Hematopoietic multipotent progenitor cell treated with erythropoietin and hydrocortisone succinate and interleukin-3 and kit ligand, for 17 days (in vitro differentiated cells): ENCODE measurements at places on chromosomes 13 and 19.

DNA sequence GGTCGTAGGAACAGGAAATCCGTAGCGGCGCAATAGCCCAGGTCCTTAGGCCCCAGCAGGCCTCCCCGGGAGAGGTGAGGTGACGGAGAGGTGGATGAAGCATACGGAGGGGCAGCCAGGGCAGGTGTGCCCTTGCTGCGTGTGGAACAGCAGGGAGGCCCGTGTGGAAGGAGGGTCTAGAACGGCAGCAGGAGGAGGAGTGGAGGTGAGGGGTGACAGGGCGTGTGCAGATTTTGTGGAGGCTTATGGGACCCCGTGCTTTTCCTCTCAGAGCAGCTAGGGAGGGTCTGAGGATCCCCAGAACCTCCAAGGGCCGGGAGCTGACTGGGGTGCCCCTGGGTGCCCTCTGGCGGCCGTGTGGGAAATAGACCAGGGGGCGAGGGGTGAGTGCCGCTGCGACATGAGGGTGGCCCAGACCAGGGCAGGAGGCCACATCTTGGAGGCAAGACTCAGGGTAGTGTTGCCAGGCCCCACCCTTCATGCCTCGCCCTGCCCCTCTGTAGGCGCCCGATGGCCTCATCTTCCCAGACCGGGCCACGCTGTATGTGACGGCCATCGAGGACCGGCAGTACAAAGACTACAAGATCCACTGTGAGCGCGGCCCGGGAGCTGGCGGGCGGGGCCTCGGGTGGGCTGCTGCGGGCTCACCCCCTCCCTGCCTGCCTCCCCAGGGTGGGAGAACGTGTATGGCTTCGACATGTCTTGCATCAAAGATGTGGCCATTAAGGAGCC is 5.0 kb upstream of the ADM5 start:
- peak; percentile 20 for DNase-seq

DNA sequence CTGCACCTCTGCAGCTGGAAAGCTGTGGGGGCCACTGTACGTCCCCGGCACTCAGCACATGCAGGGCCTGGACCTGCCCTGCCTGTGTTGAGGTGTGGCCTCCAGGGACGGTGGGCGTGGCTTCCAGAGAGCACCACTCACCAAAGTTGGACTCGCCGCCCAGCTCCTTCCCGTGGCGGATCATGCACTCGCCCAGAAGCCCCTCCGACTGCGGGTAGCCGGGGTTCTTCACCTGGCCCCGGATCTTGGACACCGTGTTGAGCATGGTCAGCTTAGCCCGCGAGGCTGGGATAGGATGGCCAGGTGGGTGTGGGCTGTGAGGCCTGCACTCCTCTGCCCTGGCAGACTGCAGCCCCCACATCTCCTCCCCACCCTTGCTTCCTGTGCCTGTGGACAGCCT is 22.0 kb downstream of the MPND start:
- DNase-seq: peak; percentile 44

- DNase-seq: no peak
Measured at GRCh38 chr13:27442797-27443196, 7.6 kb downstream of the MTIF3 start.

DNA sequence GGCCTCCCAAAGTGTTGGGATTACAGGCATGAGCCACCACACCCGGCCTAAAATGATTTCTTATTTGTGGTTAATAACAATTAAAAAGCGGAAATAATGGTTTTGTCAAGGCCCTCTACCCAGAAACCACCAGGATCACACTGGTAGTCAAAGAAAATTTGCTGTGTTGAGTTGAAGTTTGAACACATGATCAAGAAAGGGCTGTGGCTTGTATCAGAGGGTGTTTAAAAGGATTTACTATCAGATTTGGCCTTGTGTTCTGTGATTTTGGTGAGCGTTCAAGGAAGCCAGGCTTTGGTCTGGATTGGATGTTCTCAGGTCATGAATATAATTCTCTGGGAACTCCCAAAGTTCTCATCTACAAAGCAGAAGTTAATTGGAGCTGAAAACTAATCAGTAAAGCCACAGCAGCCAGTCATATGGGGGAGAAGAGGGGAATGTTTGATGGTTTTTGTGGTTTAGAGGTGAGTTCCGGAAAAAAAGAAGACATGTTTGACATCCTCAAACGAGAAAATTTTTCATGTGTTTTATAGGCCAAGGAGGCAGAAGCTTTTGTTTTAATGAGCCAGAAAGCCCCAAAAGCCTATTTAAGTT is 10.6 kb upstream of the ZNF556 start:
- no peak for DNase-seq

DNA sequence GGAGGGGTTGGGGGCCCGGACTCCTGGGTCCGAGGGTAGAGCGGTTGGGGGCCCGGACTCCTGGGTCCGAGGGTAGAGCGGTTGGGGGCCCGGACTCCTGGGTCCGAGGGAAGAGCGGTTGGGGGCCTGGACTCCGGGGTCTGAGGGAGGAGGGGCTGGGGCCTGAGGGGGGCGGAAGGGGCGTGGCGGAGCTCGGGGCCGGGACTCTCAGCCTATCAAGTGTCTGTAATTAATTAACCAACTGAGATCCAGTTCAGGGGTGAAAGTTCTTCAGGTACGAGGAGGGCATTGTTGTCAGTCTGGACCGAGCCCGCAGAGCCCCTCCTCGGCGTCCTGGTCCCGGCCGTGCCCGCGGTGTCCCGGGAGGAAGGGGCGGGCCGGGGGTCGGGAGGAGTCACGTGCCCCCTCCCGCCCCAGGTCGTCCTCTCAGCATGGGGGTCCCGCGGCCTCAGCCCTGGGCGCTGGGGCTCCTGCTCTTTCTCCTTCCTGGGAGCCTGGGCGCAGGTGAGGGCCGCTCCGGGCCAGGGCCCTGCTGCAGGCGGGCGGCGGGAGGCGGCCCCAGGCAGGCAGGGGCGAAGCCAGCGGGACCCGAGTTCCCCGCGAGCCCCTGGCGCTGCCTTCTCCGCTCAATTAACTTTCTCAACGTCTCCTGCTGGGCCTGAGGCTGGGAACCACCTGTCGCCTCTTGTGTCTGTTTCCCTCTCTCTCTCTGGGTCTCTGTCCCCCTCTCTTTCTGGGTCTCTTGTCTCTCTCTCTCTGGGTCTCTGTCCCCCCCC is 697 bp downstream of the FCGRT start:
- DNase-seq: no peak

- peak; percentile 60 for DNase-seq
Measured at GRCh38 chr13:28058866-28059613, 41.3 kb downstream of the FLT3 start.

- no peak for DNase-seq
Measured at GRCh38 chr13:94537740-94538630, 58.0 kb downstream of the TGDS start.

GRCh38 chr19:1094655-1094977 is 559 bp downstream of the POLR2E start:
- no peak for DNase-seq

DNA sequence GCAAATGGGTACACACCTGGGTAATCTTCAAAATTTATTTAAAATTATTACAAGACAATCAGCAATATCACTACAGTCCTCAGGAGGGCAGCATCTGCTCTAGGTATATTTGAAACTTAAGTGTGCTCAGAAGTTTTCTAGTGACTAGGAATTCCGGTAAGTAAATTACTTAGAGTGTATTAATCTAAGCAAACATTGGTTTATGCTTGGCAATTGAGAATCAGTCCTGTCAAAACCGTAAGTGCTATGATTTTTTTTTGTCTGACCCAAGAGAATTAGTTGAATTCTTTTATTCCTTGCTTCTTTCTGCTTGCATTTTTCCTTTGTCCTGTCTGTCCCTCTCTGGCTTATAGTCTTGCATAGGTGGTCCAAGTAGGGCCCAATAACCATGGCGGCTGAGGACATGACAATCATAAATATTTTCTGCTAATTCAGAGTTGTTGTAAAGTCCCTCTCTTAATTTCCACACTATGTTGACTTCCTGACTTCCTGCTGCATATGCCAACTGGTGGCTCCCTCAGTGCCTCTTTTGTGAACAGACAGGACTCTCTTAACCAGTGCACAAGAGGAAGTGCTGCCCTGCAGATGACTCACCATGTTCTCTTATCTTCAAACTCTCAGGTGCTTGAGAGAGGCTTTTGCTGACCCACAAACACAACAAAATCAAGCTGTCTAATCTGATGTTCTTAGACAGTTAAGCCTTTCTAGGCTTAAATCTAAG is 82.2 kb downstream of the SLAIN1 start:
- DNase-seq: no peak

DNA sequence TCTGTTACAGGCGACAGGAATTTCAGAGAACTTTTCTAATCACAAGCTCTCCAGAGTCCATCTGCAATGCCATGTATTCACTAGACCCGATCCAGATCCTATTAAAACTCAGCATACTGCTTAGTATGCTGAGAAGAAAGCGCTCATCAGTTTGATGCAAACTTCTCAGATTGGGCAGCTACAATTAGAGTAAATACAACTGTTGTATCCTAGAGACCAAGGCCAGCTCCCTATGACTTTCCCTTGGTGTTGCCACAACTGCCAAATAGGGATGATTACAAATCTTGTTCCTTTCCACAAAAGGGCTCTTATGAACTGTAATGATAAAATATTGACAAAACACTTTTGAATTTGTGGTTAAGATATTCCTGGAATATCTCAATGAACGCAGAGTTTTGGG is 191.2 kb downstream of the SPRY2 start:
- no peak for DNase-seq

- DNase-seq: no peak
Measured at GRCh38 chr19:33399745-33400681, 26.5 kb downstream of the CEBPG start.

DNA sequence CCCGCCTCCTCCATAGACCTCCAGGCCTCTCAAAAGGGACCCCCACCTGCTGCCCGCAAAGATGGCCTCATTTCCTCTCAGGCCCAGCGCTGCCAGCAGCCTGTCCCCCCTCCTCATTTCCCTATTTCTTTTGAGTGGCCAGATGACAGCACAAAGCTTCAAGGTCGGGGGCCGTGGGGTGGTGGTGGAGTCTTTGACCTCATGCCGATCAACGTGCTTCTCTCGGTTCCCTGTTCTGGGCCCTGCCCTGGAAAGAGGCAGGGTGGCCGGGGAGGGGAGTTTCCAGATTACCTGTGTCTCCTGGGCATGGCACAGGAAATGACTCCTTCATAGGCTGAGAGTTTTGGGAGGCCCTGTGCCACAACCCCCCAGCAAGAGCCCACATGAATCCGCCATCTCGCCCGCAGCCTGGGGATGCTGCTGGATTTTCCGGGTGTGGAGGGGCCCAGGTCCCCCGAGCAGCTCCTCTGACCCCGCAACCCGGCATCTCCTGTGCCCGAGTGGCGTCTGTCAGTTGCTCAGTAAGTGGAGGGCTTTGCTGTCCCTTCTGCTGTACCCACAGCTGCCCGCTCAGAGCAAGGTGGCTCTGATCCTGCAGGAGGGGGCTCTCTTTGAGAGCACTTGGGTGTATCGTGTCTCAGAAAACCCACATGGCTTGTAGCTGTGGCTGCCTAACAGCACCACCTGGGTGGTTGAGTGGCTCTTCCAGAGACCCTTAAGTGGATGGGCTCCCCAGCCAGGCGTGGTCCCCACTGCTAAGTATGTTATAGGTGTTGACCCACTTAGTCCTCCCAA is 139.4 kb downstream of the SIPA1L3 start:
- DNase-seq: no peak

GRCh38 chr19:2371656-2372055 is 11.6 kb downstream of the TMPRSS9 start:
- DNase-seq: no peak

- no peak for DNase-seq
Measured at GRCh38 chr19:5880604-5881078, 10.3 kb upstream of the FUT5 start.

DNA sequence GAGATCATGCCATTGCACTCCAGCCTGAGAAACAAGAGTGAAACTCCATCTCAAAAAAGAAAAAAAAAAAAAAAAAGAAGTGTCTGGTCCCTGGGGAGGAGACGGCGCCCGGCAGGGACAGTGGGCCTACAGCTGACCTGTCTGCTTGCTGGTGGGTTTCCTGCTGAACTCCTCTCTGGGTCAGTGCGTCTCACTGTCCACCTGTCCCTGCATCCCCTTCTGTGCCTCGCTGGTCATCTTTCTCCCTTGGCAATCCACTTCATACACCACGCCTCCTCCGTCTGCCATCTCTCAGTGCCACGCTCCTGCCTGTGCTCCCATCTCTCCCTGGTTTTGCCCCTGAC is 63.4 kb downstream of the ACSBG2 start:
- no peak for DNase-seq

DNA sequence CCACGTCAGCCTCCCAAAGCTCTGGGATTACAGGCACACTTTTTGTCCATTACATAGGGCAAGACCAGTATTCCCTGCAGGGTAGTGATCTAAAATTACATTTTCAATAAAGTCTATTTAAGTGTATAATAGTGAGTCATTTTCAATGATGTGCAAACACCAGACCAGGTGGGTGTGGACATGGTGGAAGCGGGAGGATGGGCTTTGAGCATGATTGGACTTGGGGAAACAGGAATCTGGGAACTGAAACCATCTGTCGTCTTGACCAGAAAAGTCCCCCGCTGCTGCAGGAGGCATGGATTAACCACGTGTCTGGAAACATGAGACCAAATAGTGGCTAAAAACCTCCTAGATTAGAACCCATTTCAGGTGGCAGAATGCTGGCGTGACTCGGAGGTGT is 4.9 kb downstream of the FXYD3 start:
- no peak for DNase-seq

- no peak for DNase-seq
Measured at GRCh38 chr19:49812452-49812996, 568 bp downstream of the FUZ start.

GRCh38 chr13:104871456-104871855 is 1664.0 kb downstream of the EFNB2 start:
- no peak for DNase-seq

DNA sequence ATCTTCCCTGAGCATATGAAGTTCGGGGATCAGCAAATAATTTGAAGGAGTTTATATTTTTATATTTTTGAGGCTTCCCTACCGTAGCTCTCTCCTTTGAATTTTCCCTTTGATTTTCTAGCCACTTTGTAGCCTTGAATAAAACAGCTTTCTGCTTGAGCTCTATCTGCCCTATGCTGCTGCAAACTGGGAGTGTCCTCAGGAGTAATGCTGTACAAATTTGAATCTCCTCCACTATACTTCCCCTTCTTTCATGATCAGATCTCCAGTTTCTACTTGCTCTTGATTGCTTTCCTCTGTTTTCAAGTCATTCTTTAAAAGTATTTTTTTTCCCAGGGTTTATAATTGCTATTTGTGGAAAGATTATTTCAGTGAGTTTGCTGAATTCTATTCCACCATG is 14.6 kb downstream of the PDS5B start:
- no peak for DNase-seq

DNA sequence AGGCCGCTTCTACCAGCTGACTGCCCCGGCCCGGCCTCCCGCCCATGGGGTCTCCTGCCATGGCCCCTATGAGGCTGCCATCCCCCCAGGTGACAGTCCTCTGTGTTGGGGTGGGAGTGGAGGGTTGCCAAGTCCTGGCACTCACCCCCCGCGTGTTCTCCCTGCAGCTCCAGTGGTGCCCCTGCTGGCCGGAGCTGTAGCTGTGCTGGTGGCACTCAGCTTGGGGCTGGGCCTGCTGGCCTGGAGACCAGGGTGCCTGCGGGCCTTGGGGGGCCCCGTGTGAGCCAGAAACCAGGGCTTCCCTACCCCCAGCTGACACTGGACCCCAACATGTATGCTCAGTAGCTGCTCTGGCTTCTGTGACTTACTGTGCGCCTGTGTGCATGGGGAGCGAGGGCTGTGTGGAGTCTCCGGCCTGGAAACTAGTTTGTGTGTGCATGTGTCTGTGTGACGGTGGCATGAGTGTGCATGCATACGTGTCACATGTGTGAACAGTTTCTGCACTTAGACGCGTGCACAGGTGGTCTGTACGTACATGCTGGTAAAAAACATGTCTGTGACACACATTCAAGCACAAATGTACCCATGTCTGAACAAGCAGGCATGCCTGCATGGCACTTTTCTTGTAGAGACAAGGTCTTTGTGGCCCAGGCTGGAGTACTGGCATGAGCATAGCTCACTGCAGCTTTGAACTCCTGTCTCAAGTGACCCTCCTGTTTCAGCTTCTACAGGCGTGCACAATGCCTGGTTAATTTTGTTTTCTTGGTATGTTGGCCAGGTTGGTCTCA is 4.9 kb downstream of the ACP4 start:
- no peak for DNase-seq
